Ascending aorta (tissue), 2 donors: ENCODE measurements at places on chromosomes 12 and 14. TPM values are rescaled to one million over a fixed set of nuclear protein-coding genes. Genes with fewer than 3 reads are reported as not detected.

PLEKHD1 gene
- not detected for total RNA-seq

TPPP2 gene
- total RNA-seq: not detected

GALNT8 gene
- not detected for total RNA-seq

ARF3 gene
- total RNA-seq: 68.4 TPM

HOXC13 gene
- total RNA-seq: not detected
